DMS 273 treated with DMSO at 0.1 percent for 48 hours (cell line): ENCODE measurements at places on chromosomes 1 and 21.

DNA sequence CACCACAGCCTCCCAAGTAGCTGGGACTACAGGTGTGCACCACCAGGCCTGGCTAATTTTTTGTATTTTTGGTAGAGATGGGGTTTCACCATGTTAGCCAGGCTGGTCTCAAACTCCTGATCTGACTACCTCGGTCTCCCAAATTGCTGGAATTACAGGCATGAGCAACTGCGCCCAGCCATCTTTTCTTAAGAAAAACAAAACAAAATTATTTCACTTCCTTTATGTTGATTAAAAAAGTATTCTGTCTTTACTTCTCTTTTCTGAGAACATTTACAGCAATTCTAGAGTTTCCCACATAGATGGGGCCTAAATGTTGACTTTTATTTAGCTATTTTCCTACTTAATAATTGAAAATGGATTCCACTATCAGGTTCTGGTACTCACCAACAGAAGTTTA lies 17.3 kb upstream of the TMEM183A start:
- DNase-seq = no peak

- DNase-seq = no peak
These were observed 175.3 kb downstream of the PLPP3 start for GRCh38 chr1:56404066-56404465.

- no peak for DNase-seq
These were observed 21.5 kb upstream of the ARHGAP29 start for GRCh38 chr1:94258873-94259331.

GRCh38 chr1:118396829-118397495 lies 211.9 kb upstream of the SPAG17 start:
- peak; percentile 14 for DNase-seq

DNA sequence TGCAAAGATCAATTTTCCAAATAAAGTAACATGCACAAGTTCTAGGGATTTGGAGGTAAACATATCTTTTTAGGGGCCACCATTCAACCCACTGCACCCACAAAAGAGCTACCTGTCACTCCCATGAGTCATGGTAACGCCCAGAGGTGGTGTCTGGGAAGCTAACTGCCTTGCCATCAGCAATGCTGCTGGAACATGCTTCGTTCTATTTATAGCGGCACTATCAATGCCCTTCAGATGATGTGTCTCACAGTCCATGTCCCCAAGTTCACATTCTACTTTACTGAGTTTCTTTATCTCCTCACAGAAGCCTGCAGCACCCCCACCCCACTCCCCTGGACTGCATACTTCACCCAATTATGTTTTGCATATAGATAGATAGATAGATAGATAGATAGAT lies 95.4 kb downstream of the LPAR3 start:
- DNase-seq = no peak

DNA sequence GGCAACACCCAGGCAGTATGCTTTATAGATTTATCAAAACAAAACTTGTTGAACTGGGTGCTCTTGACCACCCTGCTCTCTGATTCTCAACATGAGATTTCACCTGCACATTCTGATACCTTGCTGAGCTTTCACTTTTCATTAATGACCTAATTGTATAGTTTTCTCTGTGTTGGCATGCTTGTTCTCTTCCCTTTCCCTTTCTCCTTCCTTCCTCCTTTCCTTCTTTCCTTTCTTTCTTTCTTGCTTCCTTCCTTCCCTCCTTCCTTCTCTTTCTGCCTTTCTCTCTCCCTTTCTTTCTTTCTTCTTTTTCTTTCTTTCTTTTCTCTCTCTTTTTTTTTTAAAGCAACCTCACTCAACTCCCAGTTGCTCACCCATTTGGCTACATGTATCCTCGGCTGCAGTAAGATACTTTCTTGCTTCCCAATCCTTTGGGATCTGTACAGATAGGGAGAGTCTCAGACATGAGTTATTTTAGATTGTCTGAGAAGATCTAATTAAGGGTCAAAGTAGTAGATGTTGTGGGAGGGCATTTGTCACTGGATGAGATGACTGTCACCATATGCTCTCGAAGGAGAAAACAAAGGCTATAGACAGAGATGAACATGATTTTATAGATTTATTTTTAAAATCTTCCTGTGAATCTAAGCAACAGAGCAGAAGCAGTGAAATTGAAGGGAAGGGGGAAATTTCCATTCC lies 458.0 kb downstream of the USP25 start:
- no peak for DNase-seq

GRCh38 chr1:93960641-93961147 lies 51.5 kb upstream of the GCLM start:
- DNase-seq = no peak
